ENCODE measurements at places on chromosomes 3 and 15. TPM values are rescaled to one million over a fixed set of nuclear protein-coding genes. Genes with fewer than 3 reads are reported as not detected.

- no peak for DNase-seq
These were observed 286.1 kb downstream of the SHOX2 start for GRCh38 chr3:157820157-157820517.

DNA sequence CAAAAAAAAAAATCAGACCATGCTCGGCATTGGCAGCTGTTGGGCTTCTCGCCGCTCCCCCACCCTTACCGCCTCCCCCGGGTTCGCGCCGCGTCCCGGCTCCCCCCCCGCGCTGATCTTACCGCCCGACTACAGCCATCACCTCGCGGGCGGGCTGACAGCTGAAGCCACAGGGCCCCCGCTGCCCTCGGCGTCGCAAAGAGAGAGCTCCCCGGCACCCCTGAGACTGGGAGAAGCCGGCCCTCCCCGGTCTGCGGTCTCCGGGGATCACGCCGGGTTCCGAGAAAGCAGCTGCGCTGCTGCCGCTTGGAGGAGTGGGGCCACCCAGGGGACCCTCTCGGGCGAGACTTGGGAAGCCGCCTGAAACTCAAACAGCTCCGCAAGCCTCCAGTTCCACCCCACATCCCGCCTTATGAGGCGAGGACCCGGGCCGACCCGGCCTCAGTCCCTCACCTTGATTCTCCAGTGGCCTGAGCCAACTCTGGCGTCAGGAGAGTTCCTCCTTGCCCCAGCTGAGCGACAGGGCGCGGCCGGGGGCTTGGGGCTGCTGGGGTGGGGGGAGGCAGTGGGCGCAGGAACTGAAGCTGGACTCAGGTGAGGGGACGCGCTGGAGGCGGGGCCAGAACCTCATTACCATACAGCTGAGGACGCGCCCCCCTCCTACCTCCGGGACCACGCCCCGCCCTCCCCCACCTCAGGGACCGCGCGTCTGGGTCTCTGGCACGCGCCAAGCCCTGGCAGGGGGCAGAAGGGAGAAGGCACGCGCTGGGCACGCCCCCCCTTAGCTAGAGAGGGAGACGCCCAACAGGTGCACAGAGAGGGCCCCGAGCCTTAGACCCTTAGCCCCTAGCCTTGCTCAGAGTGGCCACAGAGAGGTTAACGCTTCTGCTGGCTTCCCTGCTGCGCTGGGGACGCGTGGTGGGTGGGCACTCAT lies 1.0 kb upstream of the DLL4 start:
- no peak for DNase-seq

DNA sequence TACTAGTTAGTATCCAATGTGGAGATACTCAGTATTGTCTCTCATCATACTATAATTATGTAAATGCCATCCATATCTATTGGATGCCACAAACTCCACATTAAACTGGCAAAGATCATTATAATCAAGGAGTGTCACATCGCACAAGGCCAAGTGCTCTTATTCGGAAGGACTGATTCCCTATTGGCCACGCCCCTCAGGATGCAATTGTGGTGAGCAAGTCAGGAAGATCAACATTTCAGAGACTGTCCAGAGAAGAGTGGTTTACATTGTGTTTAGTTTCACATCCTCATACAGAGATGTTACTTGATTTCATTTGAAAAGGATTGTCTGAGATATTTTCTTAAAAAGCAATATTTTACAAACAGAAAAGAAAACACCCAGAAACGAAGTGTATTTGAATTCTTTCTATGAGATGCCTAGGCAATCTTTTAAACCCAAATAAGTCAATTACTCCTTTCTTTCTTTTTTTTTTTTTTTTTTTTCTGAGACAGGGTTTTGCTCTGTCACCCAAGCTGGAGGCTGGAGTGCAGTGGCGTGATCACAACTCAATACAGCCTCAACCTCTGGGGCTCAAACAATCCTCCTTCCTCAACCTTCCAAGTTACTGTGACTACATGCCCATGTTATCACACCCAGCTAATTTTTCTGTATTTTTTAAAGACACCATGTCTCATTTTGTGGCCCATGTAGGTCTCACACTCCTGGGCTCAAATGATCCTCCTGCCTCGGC lies 369.1 kb downstream of the RBMS3 start:
- DNase-seq: no peak

ADAMTS17 gene
- 6.8 TPM for total RNA-seq

DNA sequence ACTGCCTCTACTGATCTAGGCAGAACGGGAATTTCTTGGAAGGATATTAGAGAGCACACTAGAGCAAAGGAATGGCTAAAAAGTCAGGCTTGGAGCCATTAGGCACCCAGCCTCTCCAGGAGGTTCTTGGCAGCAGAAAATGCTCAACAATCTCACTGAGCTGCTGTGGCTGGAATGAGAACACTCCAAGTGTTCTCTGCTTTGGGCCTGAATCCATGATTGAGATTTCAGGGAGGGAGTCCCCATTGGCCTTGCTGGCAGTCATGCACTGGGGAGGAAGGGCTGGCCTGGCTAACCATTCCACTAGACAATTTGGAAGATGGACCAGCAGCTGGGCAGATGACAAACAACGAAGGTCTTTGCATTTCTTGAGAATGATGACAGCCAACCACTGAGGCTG lies 362.6 kb downstream of the SHQ1 start:
- no peak for DNase-seq

DNA sequence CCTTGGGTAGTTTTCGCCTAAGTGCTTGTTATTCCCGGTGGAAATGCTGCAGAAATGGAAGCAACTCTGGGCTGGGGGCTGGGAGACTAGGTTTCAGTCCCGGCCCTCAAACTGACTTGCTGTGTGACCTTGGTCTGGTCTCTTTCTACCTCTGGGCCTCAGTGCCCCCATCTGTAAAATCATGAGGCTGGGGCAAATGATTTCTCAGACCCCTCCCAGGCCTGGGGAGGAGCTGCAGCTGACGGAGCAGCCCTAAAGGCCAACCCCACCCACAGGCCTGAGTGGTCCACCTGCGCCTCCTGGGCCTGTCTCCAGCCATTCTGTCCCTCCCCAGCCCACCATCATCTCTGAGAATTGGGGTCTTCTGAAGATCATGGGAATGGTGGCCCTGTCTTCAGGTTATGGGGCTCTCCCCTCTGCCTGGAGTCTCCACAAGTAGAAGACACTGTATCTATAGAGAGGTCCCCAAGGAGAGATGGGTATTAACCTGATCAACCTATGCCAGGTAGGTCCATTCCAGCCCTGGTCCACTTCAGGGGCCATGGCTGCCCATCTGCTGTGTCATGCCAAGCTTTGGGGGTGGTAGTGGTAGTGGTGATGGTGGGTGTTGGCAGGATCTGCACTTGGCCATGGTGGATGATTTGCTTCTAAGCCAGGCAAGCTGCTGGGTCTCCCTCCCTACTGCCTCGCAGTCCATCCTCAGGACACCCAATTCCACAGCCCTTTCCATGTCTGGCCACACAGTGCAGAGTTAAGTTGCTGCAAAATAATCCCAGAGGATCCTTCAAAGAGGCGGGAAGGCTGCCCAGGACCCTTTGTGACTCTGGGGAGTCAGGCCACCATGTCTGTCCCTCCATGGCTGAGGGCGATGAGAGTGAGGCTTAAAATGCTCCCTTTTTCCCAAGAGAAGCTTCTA lies 46.0 kb downstream of the ITGA11 start:
- peak; percentile 36 for DNase-seq

GRCh38 chr15:77409259-77410156 lies 10.4 kb downstream of the PEAK1 start:
- no peak for DNase-seq

DNA sequence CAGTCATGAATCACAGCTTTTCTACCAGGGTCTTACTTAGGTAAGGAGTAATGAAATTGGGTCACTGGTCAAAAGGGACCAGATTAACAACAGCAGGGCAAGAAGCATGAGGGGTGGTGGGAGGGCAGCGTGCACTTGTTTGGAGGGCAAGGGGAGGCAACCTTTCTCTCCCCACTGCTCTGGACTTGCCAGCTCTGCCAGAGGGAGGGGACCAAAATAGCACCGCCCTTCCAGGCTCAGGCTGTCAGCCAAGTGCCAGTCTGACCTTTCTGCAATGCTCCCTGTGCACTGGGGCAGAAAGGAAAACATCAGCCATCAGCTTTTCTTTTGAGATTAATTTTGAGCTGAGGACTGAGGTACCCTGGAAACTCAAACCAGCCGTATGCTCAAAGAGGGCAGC lies 4.5 kb upstream of the ULK3 start:
- no peak for DNase-seq

DNA sequence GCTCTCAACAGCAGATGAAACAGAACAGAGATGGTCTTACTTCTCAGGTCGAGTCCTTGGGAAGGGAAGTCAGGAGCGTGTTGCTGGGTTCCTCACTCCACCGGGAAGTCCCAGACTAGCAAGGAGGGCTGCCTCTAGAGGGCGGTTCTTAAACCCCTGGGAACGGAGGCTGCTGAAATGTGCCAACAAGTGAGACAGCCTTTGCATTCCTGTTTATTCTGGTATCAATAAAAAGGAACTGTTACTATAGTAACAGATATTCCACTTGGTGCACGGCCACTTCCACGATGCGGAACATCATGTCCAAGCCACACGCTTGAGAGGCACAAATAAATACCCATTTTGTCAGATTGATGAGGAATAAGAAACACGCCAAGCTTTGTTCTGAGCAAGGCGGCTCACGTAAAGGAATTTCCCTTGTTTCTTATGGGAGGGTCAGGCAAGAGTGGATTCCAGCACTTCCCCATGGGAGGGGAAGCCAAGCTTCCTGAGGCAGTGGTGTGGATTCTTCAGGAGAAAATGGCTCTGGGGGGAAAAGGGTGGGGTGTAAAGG lies at the start of gene FAM107A:
FAM107A (minus strand) TSS at position 123 of the 553 bp plus-strand sequence. CDS start 7,531 bp downstream, outside the sequence.
- peak; percentile 82 for DNase-seq

GRCh38 chr3:177367788-177368187 lies 170.5 kb upstream of the TBL1XR1 start:
- no peak for DNase-seq

DNA sequence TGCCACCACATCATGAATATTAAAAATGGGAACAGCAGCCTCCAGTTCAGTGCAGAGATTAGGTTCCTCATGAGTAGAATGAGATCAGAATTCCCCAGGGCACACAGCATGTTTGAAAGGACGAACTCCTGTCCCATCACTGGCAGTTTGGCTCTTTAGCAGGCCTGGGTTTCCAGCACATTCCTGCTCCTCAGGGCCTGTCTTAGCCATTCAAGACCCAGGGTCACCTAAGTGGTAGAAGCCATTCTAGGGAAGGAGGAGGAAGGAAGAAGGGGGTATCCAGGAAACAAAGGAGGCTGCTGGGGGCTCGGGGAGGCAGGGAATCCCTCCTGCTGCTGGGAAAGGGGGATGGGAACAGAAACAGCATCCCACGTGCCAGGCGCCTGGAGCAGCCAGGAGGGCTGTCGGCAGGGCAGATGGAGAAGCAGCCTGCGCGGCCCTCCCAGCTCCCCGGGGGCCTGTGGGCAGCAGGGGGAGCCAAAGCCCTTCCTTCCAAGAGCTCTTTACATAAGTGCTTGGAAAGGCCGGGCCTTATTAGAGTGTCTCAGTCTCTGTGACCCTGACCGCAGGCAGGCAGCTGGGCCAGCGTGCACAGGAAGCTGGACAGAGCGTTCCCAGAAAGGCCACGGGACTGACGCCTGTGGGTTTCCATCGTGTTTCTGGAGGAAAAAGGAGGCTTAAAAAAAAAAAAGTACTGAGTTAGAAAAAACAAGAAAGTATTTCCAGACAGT lies 24.7 kb downstream of the LOXL1 start:
- DNase-seq: peak; percentile 98

GRCh38 chr3:196883361-196883760 lies 15.6 kb downstream of the SENP5 start:
- DNase-seq: no peak

PLCB2 gene
- total RNA-seq: 29.0 TPM

DNA sequence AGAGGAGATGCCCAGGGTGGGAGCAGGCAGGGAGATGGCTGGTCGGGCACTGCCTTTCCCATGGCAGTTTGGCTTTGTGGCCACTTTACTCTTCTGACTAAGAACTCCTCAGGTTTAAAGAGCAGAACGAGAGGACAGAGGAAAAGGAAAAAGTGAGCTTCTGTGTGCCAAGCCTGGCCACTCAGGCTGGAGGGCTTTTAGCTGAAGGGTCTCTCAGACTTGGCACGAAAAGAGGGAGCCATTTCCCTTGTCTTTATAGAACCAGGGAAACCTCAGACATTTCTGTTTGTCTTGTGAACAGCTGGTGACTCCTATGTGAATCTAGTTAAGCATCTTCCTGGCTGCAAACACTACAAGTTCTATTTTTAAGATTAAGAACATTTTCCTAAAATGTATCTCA lies 23.3 kb upstream of the PSMD6 start:
- DNase-seq: no peak

DNA sequence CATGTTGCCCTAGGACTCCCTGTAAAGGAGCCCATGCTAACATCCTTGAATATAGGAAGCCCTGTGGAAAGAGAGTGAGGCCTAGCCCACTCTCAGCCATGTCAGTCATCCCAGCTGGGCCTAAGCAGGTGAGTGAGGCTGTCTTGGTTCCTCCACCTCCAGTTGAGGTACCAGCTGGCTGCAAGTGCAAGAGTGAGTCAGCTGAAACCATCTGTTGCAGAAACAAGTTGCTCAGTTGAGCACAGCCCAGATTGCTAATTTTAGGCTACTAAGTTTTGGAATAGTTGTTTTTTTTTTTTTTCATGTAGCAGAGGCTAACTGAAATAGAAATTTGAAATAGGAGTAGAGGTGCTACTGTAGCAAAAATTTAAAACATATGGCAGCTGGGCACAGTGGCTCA lies 43.7 kb upstream of the ADPGK start:
- no peak for DNase-seq

DNA sequence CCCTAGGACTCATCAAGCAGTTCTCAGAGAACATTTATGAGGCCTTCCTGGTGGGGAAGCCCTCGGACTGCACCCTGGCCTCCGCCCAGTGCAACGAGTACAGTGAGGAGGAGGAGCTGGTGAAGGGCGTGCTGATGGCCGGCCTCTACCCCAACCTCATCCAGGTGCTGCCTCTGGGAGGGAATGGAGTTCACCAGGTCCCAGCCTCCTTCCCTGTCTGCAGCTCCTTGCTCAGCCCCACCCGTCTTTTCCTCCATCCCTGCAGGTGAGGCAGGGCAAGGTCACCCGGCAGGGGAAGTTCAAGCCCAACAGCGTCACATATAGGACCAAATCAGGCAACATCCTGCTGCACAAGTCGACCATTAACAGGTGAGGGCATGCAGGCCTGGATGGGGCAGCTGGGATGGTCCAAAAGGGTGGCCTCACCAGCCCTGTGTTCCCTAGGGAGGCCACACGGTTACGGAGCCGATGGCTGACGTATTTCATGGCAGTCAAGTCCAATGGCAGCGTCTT lies 46.3 kb downstream of the DHX30 start:
- DNase-seq: no peak

ANKUB1 gene
- not detected for total RNA-seq

ISG20 gene
- 7.4 TPM for total RNA-seq

DNA sequence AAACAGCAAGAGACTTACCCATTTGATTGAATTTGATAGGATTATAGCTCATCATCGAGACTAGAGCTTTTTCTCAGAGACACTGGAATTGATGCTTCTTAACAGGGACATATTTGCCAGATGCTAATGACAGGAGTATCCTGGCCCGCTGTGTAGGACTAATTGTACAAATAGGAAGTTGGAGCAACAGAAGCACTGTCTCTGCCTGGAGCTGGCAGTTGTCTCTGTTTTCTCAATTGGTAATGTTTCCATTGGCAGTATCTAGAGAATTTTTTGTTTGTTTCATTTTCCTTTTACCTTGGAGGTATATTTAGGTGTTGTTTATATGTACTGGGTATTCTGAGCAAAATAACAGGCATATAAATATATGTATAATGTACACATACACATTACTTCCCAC lies 8.9 kb upstream of the PCOLCE2 start:
- no peak for DNase-seq

GRCh38 chr3:119662604-119663373 lies 2.4 kb upstream of the POPDC2 start:
- no peak for DNase-seq

All from posterior vena cava (tissue), 2 donors.